ENCODE measurements at places on chromosomes 2 and 18. TPM values are rescaled to one million over a fixed set of nuclear protein-coding genes. Genes with fewer than 3 reads are reported as not detected.
A peak's percentile ranks its signal among the peaks of the same experiment; 100 is the strongest.

GRCh38 chr18:12741351-12741750 lies 38.5 kb downstream of the PSMG2 start:
- H3K27ac ChIP-seq: no peak overlapping the region
- H3K36me3 ChIP-seq: no peaks in the 10 kb centered on the region
- no peaks in the 10 kb centered on the region for H3K27me3 ChIP-seq

DNA sequence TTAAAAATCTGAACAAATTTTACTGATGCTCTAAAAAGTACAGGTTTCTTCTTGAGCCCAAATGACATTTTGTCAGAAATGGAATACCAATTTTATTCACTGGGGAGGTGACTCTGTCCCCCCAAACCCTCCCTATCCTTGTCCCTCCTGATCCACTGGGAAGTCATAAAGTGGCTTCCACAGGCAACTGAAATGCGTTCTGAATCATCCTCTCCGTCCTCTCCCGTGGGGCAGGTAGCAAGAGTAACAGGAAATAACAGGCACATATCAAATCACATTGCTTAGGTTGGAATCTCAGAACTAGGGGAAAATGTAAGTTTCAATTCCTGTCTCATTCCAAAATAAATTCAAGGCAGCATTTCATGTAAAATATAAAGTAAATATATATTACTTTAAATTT lies 44.5 kb downstream of the MYL12B start:
- peaks cover 12% of the 10 kb centered on the region for H3K27me3 ChIP-seq
- DNase-seq: no peak
- no peaks in the 10 kb centered on the region for H3K36me3 ChIP-seq
- H3K4me1 ChIP-seq: peaks cover 20% of the 10 kb centered on the region

GRCh38 chr2:240429872-240430491 lies 5.5 kb upstream of the GPC1 start:
- peaks cover 31% of the 10 kb centered on the region for H3K4me1 ChIP-seq
- H3K27me3 ChIP-seq: peaks cover 5% of the 10 kb centered on the region
- no peak overlapping the region for H3K27ac ChIP-seq
- DNase-seq: no peak

DNA sequence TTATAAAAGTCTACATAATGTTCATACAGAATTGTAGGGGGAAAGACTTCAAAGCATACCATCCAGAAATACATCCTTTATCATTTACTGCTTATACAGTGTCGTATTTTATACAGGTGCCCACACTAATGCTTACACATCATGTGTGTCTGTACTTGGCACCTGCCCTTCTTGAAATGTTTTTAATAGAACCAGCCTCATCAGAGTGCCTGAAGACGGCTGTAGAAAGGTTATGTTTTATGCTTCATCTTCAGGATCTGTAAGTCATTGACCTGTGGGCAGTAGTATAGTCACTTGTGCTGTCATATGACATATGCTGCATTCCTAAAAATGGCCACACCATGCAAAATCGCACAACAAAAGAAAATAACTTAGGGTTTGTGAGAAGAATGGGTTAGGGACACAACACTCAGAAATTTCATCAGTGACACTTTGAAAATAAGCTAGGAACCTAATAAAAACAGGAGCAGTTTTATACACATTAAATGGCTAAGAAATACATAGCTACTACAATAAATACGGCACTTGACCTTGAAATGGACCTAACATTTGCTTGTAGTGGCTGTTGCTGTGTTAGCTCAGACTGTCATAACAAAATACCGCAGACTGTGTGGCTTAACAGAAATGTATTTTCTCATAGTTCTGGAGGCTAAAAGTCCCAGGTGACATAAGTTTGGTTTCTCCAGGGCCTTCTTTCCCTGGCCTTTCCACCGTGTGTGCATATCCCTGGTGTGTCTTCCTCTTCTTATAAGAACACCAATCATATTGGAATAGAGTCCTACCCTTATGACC lies 112.6 kb downstream of the CERS6 start:
- H3K36me3 ChIP-seq: peaks cover 19% of the 10 kb centered on the region
- no peak for DNase-seq
- H3K27ac ChIP-seq: no peak overlapping the region
- no peaks in the 10 kb centered on the region for H3K27me3 ChIP-seq
- H3K4me3 ChIP-seq: no peak overlapping the region

- no peaks in the 10 kb centered on the region for H3K36me3 ChIP-seq
- H3K4me3 ChIP-seq: no peak overlapping the region
- no peaks in the 10 kb centered on the region for H3K4me1 ChIP-seq
- no peak overlapping the region for H3K27ac ChIP-seq
Measured at GRCh38 chr2:38224181-38224580, 148.2 kb upstream of the CYP1B1 start.

DNA sequence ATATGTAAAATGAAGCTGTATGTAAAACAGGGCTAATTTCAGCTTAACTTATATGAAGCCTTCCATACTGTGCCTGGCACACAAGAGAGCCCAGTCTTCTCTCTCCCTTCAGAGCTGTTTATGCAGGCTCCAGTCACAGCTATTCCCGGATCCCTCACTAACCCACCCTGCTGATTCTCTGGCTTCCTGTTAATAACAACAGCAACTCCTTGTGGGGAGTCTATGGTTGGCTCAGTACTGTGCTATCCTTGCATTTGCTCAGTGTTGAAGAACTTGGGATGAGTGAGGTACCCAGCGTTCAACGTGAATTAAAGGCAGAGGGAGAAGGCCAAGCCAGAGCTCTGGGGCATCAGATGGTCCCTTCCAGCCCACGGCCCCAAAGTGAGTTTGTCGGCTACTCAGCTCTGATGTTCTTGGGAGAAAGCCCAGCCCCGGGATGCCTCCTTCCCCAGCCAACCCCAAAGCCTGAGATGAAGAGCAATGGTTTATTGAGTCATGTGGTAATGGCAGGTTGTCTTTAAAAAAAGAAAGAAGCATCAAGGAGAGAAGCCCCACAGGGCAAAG lies 43.2 kb downstream of the PSD4 start:
- H3K4me1 ChIP-seq: peaks cover 7% of the 10 kb centered on the region
- no peak overlapping the region for H3K4me3 ChIP-seq
- DNase-seq: no peak
- H3K27me3 ChIP-seq: peaks cover 3% of the 10 kb centered on the region

GRCh38 chr2:33273479-33273878 lies 203.0 kb upstream of the RASGRP3 start:
- H3K27me3 ChIP-seq: peaks cover 43% of the 10 kb centered on the region
- no peak overlapping the region for H3K4me3 ChIP-seq
- peaks cover 14% of the 10 kb centered on the region for H3K4me1 ChIP-seq
- no peak overlapping the region for H3K27ac ChIP-seq
- no peak for DNase-seq
- H3K36me3 ChIP-seq: no peaks in the 10 kb centered on the region

DNA sequence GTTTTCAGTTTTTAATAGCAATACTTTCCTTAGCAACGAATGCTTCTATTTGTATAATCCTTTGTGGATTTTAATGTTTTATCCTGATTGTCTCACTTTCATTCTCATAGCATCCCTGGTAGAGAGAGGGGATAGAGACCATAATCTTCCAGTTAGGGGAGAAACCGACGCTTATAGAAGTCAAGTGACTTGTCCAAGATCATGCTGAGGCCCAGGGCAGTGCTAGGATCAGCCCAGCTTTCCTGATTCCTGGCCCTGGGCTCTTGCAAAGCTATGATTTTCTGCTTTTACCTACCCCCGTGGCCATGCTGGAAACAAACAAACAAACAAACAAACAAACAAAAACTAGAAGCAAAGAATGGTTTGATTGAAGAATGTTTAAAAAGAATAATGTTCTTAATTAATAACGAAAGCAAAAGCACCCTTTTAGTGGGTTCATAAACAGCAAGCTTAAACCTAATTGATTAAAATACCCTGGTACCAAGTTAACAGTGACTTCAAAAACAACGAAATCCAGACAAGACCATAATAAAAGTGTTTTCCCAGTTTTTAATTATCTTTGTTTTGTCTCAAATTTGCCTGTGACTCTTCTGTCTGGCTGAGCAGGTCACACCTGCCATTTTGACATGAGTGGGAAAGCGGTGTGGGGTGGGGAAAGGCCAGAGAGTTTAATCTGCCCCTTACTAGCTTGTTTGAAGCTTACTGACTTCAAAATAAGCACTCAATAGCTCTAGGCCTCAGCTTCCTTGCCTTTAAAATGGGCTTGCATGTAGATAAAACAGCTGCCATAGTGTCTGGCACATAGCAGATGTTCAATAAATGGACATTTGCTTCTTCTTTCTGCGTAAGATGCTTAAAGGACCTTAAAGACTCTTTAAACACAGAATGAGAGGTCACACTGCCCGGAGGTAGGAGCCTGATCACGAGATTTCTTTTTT lies 116.6 kb upstream of the MYCN start:
- no peaks in the 10 kb centered on the region for H3K36me3 ChIP-seq
- H3K4me1 ChIP-seq: no peaks in the 10 kb centered on the region
- H3K27me3 ChIP-seq: peaks cover 4% of the 10 kb centered on the region
- no peak for DNase-seq
- no peak overlapping the region for H3K27ac ChIP-seq
- H3K4me3 ChIP-seq: no peak overlapping the region

GRCh38 chr2:108841506-108841905 lies 54.9 kb downstream of the CCDC138 start:
- no peaks in the 10 kb centered on the region for H3K27me3 ChIP-seq
- H3K4me3 ChIP-seq: no peak overlapping the region
- peaks cover 53% of the 10 kb centered on the region for H3K36me3 ChIP-seq

GRCh38 chr2:157902692-157903091 lies 26.6 kb upstream of the ACVR1 start:
- H3K27me3 ChIP-seq: no peaks in the 10 kb centered on the region
- peaks cover 3% of the 10 kb centered on the region for H3K36me3 ChIP-seq
- H3K4me3 ChIP-seq: no peak overlapping the region
- H3K4me1 ChIP-seq: peaks cover 57% of the 10 kb centered on the region
- DNase-seq: no peak

DNA sequence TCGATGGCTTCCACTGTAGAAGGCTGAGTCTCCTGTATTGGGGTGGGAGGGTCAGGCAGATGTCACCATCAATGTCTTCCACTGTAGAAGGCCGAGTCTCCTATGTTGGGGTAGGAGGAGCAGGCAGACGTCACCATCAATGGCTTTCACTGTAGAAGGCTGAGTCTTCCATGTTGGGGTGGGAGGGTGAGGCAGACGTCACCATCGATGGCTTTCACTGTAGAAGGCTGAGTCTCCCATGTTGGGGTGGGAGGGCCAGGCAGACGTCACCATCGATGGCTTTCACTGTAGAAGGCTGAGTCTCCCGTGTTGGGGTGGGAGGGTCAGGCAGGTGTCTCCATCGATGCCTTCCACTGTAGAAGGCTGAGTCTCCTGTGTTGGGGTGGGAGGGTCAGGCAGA lies 117.5 kb upstream of the TPO start:
- no peaks in the 10 kb centered on the region for H3K4me1 ChIP-seq
- H3K4me3 ChIP-seq: no peak overlapping the region
- no peak overlapping the region for H3K27ac ChIP-seq
- H3K27me3 ChIP-seq: no peaks in the 10 kb centered on the region
- H3K36me3 ChIP-seq: no peaks in the 10 kb centered on the region

DNA sequence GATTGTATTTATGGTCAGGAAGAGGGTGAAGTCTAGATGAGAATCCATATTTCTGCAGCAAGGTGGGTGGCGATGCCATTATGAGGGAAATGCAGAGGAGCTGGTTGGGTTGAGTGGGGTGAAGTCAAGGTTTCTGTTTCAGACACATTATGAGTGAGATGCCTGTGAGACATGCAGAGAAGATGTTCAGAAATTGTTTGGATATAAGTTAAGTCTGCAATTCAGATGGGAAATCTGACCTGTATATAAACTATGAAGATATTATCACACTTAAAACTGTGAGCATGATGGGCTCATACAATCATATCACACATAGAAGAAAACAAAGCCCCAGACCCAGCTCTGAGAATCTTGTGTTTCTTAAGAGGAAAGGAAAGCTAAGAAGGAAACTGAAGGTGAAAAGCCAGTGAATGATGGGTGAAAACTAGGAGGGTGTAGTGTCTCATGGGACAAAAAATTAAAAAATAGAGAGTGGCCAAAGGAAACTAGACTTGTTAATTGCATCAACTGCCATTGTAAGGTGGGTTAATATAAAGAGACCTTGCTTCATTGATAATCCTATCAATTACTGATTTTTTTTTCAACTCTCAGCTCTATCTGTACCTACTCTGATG lies 14.2 kb downstream of the GALNT5 start:
- peaks cover 18% of the 10 kb centered on the region for H3K4me1 ChIP-seq
- H3K27me3 ChIP-seq: peaks cover 5% of the 10 kb centered on the region
- no peak overlapping the region for H3K4me3 ChIP-seq
- peak overlapping the region; percentile 26 for H3K27ac ChIP-seq
- DNase-seq: no peak

DNA sequence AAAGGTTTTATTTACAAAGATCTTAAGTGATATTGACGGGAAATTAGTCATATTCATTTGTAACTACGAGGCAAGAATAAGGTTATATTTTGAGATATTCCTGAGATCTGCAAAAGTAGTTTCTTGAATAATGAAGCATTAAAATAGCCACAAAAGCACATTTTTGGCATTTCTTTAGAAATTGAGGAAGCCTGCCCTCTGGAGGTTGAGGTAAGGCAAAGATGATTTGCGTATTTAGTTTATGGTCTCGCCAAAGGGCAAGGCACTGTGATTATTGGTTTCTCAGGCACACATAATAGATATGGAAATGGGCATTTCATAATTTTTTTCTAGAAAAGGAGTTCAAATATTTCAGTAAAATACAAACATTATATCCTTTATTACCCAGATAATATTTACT lies 143.7 kb upstream of the RPRM start:
- H3K36me3 ChIP-seq: no peaks in the 10 kb centered on the region
- no peak overlapping the region for H3K27ac ChIP-seq
- DNase-seq: no peak
- no peak overlapping the region for H3K4me3 ChIP-seq
- H3K4me1 ChIP-seq: no peaks in the 10 kb centered on the region

GRCh38 chr2:190533968-190534309 lies 583 bp downstream of the NEMP2 start:
- peaks cover 38% of the 10 kb centered on the region for H3K36me3 ChIP-seq
- peak overlapping the region; percentile 98 for H3K27ac ChIP-seq
- no peaks in the 10 kb centered on the region for H3K27me3 ChIP-seq
- peak; percentile 38 for DNase-seq
- peaks cover 53% of the 10 kb centered on the region for H3K4me1 ChIP-seq
- H3K4me3 ChIP-seq: peak overlapping the region; percentile 95

DNA sequence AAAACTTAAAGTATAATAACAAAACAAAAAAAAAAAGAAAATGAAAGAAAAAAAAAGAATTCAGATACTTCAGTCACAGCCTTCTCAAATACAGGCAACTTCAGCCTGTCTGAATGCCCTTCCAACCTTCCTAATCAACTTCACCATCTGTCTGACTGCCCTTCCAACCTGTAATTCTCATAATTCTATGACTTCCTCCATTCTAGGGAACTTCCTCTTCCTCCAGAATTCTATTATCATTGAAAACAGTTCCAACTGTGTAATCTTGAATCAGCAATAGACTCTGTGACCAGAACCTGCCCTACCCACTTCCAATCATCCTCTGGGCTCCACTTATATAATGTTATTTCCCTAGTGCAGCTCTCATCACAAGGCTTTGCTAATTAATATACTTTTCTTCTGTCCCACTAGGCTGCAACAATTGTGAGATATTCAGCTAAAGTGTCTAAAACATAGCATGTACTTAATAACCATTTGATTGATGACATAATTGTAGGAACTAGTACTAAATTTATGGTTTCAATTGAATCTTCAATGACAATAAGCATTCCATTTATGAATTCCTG lies 127.3 kb downstream of the UPP2 start:
- DNase-seq: no peak

ALK gene
- not detected for total RNA-seq

LCT gene
- total RNA-seq: 0.53 TPM

TRAK2 gene
- total RNA-seq: 27.7 TPM

CDH19 gene
- not detected for total RNA-seq

MRO gene
- total RNA-seq: not detected

TGFA gene
- not detected for total RNA-seq

CPO gene
- not detected for total RNA-seq

POTEJ gene
- not detected for total RNA-seq

SLC9A4 gene
- total RNA-seq: 0.09 TPM

SOCS6 gene
- total RNA-seq: 3.8 TPM

ACKR3 gene
- 1.8 TPM for total RNA-seq

SPATS2L gene
- total RNA-seq: 62.2 TPM

Data from activated T-helper 2 cell treated with anti-CD3 and anti-CD28 coated beads, Interferon-gamma antibody, Interleukin-2, Interleukin-4, amounts not matched to agents 10 μg/mL and 5 μg/mL and 100 μg/mL, durations not matched to agents 14 hours and 24 hours and 36 hours (primary cell).